ELF-1 (cell line): ENCODE measurements at places on chromosomes 3 and 15.

DNA sequence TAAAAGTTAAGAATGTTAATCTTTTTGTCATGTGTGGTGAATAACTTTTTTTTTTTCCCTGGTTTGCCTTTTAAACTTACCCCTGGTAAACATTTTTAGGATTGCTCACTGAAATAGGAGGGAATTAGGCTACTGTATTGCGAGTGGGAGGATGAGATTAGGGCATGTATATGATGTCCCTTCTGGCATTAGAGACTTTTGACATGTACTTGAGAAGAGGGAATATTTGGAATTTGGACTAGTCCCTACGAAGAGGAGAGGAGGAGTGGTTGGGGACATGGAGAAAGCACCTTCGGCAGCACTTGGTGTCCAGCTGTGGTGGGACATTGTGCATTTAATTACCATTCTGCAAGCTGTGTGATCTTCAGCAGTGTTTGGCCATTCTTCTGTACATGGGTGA lies 25.0 kb downstream of the PDE8A start:
- DNase-seq = no peak

DNA sequence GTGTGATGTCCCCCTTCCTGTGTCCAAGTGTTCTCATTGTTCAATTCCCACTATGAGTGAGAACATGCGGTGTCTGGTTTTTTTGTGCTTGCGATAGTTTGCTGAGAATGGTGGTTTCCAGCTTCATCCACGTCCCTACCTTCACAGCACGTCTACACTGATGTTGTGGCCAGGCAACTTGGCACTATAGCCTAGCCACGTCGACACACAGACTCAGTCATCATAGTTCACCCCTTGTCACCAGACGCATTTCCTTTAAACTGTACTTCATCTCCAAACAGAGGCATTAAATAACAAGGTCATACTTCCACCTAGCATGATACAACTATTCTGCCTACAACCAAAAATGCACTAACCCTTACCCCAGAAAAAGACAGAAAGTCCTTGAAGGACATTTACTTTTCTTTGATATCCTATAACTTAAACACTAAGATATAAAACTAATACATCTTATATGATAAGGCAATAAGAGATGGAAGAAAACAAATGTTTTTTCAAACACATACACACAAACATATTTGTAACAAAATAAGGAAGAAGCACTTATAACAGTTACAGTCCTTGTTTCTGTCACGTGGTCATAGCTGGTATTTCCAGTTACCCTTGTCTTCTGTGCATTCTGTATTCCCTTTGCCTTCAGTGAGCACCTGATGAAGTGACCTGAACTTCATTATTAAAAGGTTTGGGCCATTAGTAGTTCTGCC lies 121.4 kb downstream of the KLF13 start:
- DNase-seq = no peak

DNA sequence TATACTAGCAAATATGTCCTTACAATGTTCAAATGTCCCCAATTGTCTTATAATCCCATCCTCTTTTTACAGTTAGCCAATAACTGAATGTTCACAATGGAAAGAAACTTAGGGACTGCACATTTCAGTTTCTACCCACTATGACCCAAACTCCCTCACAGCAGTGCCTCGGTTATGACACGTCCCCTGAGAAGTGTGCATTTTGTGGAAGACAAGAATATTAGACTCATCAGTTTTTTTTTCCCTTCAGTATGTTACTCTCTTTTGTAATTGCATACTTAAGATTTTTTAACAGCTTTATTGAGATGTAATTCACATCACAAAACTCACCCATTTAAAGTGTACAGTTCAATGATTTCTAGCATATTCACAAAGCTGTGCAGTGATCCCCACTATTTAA lies 64.8 kb downstream of the IGF2BP2 start:
- no peak for DNase-seq

GRCh38 chr15:56058986-56059385 lies 65.6 kb upstream of the NEDD4 start:
- no peak for DNase-seq

DNA sequence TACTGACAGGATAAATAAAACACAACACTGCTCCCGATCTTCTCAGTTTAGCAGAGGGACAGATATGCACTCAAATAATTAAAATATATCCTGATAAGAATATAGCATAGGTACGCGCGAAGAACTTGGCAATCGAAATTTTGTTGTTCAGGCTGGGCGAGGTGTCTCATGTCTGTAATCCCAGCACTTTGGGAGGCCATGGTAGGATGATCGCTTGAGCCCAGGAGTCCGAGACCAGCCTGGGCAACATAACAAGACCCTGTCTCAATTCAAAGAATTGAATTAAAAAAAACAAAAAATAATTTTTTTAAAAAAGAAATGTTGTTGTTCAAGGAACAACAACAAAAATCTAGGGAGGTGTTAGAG lies 7.6 kb downstream of the B2M start:
- no peak for DNase-seq

GRCh38 chr3:182485301-182485700 lies 308.0 kb upstream of the ATP11B start:
- DNase-seq = no peak

DNA sequence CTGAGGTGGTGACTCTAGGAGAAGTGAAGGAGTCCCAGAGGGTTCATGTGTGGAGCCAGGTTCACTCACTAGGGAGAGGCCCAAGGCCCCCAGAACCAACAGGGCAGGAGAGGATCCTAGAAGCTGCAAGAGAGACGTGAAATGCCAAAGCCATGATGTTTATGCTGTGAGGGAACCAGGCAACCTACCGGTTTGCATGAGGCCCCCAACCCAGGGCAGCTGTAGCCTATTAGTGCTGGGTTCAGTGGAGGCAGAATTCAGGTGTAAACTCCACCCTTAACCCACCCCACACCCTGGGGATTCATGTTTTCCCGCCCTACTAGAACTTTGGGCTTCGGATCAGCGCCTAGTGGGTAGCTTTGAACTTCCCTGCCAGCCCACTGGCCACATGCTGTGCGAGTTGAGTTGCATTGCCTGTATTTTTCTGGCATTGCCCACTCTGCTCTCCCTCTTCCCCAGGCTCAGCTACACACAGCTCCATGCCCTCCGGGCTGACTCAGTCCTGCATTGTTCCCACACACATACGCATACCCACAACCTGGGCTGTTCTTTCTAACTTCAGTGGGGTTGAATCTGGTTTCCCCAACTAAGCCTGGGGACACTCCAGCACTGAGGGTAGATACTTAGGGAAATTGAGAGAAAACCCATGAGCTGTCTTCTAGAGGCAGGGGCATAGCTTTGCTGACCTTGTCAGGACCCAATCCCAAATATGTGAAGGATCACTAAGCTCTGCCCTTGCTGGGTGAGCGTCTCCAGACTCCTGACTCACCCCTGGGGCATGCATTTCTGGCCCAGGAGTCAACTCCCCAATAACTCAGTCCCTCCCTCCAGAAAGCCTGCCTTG lies 2.0 kb upstream of the ZBTB47 start:
- DNase-seq = peak; percentile 89

GRCh38 chr3:162141272-162141791 lies 644.7 kb downstream of the OTOL1 start:
- DNase-seq = no peak

GRCh38 chr15:49060710-49061495 lies 14.7 kb upstream of the SECISBP2L start:
- no peak for DNase-seq

- DNase-seq = no peak
Observed at GRCh38 chr15:61951949-61952348, 108.3 kb downstream of the VPS13C start.

- DNase-seq = no peak
Observed at GRCh38 chr15:37019479-37020433, 80.6 kb downstream of the MEIS2 start.

DNA sequence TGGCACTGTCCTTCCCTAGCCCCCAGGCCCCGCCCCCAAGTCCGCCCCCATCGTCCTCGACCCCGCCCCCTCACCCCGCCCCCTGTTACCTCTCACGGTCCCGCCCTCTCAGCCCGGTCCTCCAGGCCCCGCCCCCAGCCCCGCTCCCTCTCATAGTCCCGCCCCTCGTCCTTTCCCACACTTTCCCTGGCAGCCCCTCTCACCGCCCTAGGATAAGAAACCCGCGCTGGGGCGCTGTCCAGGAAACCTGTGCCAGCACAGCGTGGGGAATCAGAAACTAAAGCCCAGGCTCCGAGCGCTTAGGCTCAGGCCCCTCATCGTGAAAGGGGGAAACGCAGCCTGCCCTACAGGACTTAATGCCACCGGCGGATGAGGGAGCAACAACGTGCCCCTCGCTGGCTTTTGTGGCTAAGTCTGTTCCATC lies 20.9 kb downstream of the TRPM1 start:
- peak; percentile 80 for DNase-seq

- no peak for DNase-seq
Observed at GRCh38 chr3:28900301-28900700, 380.6 kb upstream of the RBMS3 start.

DNA sequence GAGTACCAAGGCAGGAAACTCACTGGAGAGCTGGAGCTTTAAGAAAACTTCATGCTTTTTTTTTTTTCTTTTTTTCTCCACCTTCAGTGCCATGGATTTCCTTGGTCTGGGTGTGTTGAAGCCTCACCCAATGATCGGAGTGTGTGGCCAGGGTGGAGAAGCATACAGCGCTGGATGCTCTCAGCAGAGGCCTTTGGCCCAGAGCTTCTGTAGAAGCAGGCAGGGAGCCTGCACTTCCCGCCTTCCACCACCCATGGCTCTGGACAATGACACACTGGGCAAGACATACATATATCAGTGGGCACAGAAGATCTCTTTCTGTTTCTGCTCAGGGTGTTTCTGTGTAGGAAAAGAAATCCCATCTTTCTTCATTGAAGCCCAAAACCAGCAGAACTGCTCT lies 55.8 kb upstream of the ACAD9 start:
- no peak for DNase-seq

DNA sequence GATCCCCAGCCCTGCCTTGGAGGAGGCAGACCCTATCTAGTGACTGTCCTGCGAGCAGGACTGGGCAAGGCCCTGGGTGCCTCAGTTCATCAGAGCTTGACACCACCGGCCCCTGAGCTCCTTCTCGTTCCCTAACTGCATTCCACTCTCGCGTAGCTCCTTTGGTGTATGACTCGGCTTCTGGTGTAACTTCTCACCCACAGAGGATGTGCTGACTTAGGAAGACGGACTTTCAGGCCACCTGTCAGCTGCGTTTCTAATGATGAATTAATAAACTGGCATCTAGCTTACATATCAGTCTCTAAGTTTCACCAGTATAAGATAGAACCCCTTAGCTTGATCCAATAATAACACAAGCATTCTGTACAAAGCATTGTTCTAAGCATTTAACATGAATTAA lies 17.5 kb downstream of the ABCF3 start:
- no peak for DNase-seq

DNA sequence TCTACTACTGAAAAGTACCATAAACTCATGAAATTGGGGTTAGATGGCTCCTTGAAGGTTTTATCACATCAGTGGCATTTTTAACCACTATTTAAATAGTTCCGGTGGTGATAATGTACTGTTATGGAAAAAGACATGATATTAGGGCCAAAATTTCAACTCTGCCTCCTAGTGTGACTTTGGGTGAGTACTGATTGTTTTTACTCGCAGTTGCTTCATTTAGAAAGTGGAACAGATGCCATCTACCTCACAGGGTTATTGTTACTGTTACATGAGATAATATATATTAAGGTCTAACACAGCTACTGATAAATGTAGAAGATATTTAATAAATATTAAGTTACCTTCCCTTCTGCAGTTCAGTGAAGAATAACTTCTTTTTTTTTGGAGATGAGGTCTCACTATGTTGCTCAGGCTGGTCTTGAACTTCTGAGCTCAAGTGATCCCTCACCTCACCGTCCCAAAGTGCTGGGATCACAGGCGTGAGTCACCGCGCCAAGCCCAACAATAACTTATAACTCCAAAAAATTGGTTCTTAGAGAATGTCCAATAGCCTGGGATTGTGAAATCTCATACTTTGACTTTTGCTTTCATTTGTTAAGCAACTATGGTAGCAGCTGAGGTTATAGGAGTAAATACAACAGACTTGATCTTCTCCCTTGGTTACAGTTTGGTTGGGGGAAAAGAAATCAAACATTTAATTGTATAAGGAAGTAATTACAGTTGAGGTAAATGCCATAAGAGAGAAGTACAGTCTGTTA lies 48.3 kb downstream of the MEF2A start:
- DNase-seq = no peak

- no peak for DNase-seq
Observed at GRCh38 chr3:10915376-10915775, 77.2 kb upstream of the SLC6A1 start.

DNA sequence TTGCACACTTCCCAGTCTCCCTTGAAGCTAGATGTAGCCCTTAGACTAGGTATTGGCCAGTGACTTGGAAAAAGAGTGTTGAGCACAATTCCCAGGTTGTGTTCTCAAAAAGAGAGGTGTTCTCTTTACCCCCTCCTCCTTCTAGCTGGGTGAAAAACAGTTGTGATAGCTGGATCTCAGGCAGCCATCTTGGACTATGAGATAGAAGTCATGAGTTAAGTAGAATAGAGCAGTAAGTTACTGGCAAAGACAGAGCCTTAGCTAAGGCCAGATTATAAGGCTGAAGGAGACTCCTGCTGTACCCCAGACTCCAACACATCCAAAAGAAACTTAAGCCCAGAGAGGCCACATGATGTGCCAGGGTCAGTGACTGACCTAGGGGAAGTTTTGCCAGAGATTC lies 8.1 kb upstream of the STRA6 start:
- no peak for DNase-seq

GRCh38 chr15:39161096-39161495 lies 419.8 kb upstream of the THBS1 start:
- DNase-seq = no peak

DNA sequence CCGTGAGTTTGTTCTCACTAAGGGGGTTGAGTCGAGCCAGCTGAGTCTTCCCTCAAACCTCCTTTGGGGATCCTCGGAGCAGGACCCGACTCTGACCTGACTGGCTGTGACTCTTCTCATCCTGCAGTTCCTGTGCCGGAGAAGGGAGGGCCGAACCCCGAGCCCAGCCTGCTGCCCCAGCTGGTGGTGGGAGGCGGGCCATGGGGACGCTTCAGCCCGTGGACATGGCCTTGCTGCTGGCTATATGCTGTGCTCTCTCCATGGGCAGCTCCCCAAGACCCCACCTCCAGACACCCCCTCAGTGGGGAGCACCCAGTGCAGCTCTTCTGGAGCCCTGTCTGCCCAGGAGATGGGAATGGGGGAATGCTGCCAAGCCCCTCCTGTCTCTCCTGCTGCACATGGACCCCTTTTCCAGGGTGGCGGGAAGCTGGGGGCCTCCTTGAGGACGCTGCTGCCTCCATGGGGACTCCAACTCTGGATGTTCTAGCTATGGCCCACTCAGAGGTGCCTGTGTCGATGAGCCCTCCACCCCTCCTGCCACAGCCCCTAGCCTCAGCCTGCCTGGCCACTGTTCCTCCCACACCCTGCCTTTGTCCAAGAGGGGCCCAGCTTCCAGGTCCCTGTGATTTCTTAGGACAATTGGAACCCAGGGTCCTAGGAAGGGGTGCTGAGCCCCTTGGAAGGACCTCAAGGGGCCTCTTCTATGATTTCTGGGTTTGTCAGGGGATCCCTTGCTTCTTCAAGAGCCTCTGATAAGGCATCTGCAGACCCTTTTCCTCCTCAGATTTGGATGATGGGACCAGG lies 12.8 kb downstream of the C15orf39 start:
- DNase-seq = no peak
